ENCODE measurements at places on chromosomes 4 and X.

DNA sequence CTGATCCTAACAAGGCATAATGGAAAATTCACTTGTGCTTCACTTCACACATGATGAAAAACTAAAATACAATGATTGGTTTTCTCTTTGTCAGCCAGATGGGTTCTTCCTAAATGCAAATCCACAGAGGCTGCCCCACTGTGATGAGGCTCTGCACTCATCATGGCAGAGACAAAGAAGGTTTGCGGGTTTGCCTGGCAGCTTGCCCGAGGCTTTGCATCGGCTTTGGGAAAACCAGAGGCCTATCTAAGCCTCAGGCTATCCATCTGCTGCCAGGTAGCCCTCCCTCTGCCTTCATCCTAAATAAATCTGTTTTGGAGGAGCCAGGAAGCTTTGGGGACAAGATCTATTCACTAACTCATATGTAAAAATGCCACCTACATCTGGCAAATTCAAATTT, 244.2 kb downstream of the PACRGL start:
- no peak for DNase-seq

DNA sequence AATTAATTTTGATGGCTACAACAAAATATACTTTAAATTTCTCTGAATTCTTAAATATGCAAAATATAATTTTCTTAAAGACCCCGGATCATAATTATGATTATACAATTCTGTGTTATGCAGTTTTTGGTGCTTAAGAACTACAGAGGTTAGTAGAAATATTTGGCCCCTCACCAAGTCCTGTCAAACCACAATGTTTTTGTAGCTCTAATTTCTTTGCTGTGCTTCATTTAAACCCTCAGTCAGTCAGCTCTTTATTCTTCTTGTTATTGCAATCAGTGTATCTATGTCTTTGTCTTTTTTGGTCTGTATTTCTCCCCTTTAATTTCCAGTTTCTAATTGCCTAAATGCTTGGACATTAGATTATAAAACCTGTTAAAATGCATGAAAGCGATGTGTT, 186.1 kb downstream of the CAMK2D start:
- DNase-seq, result no peak

GRCh38 chr4:152663203-152664066, 16.4 kb downstream of the TMEM154 start:
- DNase-seq, result no peak

DNA sequence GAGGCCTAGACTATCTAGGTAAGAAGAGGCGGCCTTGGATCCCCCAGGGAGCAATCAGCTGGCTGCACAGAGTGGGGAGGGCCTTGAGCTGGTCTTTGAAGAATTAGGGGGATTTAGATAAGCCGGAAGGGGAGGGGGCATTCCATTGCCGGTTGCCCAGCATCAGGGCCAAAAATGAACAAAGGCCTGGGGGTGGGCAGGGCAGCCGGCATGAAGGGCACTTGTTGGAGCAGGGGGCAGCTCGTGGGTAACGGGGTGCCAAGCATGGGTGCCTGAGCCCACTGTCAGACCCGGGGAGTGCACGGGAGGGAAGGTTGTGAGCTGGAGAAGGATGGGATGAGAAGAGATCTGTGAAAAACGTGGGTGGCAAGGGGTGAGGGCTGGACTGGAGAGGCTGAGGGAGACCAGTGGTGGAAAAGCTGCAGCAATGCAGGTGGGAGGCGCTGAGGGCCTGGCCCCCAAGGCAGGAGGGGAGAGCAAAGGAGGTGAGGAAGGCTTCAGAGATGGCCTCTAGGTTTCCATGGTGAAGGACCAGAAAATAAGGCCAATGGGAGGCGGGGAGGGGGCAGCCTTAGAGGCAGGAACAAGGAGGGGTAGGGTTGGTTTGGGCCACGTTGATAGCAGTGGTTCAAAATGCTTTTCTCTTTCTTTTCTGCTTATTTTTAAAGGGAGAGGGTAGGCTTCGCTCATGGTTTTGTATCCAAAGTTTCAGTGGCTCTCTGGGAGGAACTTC, 8.6 kb downstream of the KLF3 start:
- DNase-seq, result no peak

GRCh38 chr4:73979407-73979957, 2.3 kb downstream of the PF4 start:
- DNase-seq, result no peak

GRCh38 chr4:38757945-38758600, 24.7 kb downstream of the TLR10 start:
- DNase-seq, result no peak

- DNase-seq, result no peak
Observed at GRCh38 chr4:55435141-55435841, 39.5 kb downstream of the TMEM165 start.

- DNase-seq, result no peak
Observed at GRCh38 chr4:140326395-140326993, 47.0 kb upstream of the SCOC start.

DNA sequence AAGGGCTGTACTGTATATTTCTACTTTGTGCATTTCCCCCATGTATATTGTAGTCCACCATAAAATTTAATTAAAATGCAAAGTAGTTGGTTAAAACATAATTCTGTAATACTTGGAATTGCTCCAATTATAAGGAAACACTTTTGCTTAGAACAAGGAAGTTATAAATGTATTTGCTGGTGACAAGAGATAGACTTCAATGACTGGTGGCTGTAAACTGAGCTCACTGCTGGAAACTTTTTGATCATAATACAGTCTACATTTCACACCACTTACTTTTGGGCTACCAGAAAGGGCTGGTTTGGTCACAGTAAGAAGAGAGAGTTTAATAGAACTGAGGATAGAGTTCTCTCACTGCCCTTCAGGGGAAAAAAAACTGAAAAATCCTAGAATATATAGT, 32.7 kb downstream of the DCAF8L2 start:
- no peak for DNase-seq

DNA sequence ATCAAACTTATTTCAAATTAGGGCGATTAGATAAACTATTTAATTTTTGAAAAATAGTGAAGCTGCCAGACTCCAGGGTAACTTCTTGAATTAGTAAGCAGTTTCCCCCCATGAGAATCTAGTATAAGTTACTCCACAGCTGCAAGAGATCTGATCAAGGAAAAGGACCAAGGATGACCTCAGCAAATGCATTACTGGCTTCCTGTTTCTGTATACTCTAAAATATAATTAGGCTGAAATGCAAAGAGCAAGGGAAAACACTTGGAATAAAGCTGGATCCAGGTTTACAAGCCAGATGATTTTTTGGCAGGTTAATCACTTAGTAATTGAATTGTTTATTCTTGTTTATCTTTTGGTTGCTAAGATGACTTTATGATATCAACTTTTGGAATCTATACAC, 13.4 kb upstream of the P2RY10 start:
- no peak for DNase-seq

- DNase-seq, result no peak
Observed at GRCh38 chrX:30060718-30061117, 154.6 kb upstream of the MAGEB2 start.

DNA sequence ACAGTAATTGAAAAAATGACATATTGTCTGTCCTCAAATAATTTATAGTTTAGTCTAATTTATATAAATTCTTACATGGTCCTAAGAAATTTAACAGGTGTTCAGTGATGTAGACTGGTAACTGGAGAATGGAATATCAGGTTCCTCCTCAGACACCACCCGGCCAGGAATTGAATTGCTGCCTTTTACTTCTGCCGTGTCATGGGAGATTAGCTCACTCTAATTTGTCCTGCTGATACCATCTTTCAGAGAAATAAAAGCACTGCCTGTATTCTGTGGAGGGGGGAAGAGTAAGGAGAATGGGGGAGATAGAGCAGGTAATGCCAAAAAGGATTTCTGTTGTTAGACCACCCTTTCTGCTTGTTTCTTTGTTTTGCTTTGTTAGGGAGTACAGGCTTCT, 125.2 kb upstream of the KLHL4 start:
- no peak for DNase-seq

- DNase-seq, result no peak
Observed at GRCh38 chrX:71225009-71225408, 2.0 kb downstream of the GJB1 start.

GRCh38 chr4:184721254-184721653, 12.6 kb downstream of the CENPU start:
- DNase-seq, result no peak

All from stimulated activated CD4-positive, alpha-beta T cell treated with anti-CD3 and anti-CD28 coated beads, Interleukin-1b, Interleukin-23, amount 100 ng/mL, for 4 hours (primary cell).